Natural killer cell treated with Interleukin-12 subunit alpha and Interleukin-12 subunit beta and Interleukin-15 and Interleukin-18, amount 100 ng/mL, for 72 hours (primary cell): ENCODE measurements at places on chromosomes 4 and X. TPM values are rescaled to one million over a fixed set of nuclear protein-coding genes. Genes with fewer than 3 reads are reported as not detected.

GRCh38 chrX:35919536-35920309, at the start of gene CFAP47:
CFAP47 (plus strand) TSS chrX:35919734; CDS start chrX:35919800, 66 bp downstream.
- no peak within 1 kb of the TSS for H3K27ac ChIP-seq
- H3K27me3 ChIP-seq, result no peaks in the 10 kb centered on the region
- H3K36me3 ChIP-seq, result no peaks in the 10 kb centered on the region
- DNase-seq, result no peak
- no peak within 1 kb of the TSS for H3K4me3 ChIP-seq
- no peaks in the 10 kb centered on the region for H3K4me1 ChIP-seq

- no peaks in the 10 kb centered on the region for H3K4me1 ChIP-seq
- DNase-seq, result no peak
- H3K4me3 ChIP-seq, result no peak overlapping the region
- no peaks in the 10 kb centered on the region for H3K36me3 ChIP-seq
- H3K27me3 ChIP-seq, result peaks cover 3% of the 10 kb centered on the region
- H3K27ac ChIP-seq, result no peak overlapping the region
These were observed 52.3 kb downstream of the IL1RAPL2 start for GRCh38 chrX:104618106-104618895.

Gene ZNF185
- 0.48 TPM for total RNA-seq

DNA sequence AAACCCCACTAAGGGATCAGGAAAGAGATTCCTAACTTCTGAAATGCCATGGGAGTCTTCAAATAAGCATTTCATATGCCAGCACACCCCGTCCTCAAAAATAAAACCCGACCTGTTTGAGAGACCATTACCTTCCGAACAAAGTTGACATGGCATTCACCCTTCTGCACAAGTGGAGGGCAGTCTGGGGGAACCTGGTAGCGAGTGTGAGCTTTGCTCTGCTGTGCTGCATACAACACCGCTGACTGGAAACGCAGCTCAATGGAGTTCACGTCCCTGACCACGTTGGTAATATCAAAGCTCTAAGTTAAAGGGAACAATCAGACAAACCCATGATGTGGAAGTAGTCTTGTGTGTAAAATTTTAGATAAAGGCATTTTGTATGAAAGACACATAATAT, 38.0 kb downstream of the MANBA start:
- H3K27me3 ChIP-seq, result no peaks in the 10 kb centered on the region
- H3K36me3 ChIP-seq, result peaks cover 7% of the 10 kb centered on the region
- no peak overlapping the region for H3K27ac ChIP-seq
- DNase-seq, result no peak

- no peaks in the 10 kb centered on the region for H3K36me3 ChIP-seq
- H3K4me3 ChIP-seq, result no peak overlapping the region
- DNase-seq, result no peak
- H3K4me1 ChIP-seq, result no peaks in the 10 kb centered on the region
- no peak overlapping the region for H3K27ac ChIP-seq
- H3K27me3 ChIP-seq, result peaks cover 30% of the 10 kb centered on the region
These were observed 122.1 kb upstream of the DIPK2B start for GRCh38 chrX:45322820-45323219.

- no peak overlapping the region for H3K4me3 ChIP-seq
- peaks cover 4% of the 10 kb centered on the region for H3K4me1 ChIP-seq
- H3K27me3 ChIP-seq, result peaks cover 17% of the 10 kb centered on the region
- no peak overlapping the region for H3K27ac ChIP-seq
These were observed 45.5 kb upstream of the FAM241A start for GRCh38 chr4:112099701-112100297.

Gene PNMA5
- not detected for total RNA-seq

Gene ZNF330
- 32.4 TPM for total RNA-seq

GRCh38 chrX:114581528-114582263, 2.2 kb upstream of the HTR2C start:
- peaks cover 24% of the 10 kb centered on the region for H3K27me3 ChIP-seq
- H3K4me3 ChIP-seq, result no peak overlapping the region
- H3K36me3 ChIP-seq, result peaks cover 4% of the 10 kb centered on the region
- H3K4me1 ChIP-seq, result no peaks in the 10 kb centered on the region

Gene HCCS
- 26.9 TPM for total RNA-seq

DNA sequence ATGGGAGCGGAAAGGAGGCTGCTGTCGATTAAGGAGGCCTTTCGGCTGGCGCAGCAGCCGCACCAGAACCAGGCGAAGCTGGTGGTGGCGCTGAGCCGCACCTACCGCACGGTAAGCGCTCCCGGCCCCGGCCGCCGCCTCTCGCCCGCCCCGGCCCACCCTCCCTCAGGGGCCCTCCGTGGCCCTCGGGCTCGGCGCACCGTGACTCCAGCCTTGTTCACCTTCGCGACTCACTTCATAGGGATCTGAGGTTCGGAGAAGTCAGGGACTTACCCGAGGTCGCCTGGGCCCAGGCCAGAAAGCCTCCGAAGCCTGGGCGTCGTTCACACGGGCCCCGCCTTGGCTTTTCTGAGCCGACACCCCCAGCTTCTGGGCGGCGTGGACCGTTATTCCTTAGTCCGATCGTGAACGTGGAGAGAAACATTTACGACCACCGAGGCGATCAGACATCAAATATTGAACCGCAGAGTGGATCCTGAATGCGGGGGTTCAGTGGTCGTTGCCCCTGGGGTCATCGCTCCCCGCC, 362 bp downstream of the NCAPG start:
- H3K4me1 ChIP-seq, result peaks cover 35% of the 10 kb centered on the region
- peak overlapping the region; percentile 97 for H3K4me3 ChIP-seq
- peaks cover 15% of the 10 kb centered on the region for H3K36me3 ChIP-seq

- no peaks in the 10 kb centered on the region for H3K4me1 ChIP-seq
- no peak for DNase-seq
- H3K27ac ChIP-seq, result no peak overlapping the region
- no peaks in the 10 kb centered on the region for H3K36me3 ChIP-seq
These were observed 249.6 kb downstream of the AFAP1 start for GRCh38 chr4:7689773-7690693.

- H3K27ac ChIP-seq, result no peak overlapping the region
- peaks cover 4% of the 10 kb centered on the region for H3K27me3 ChIP-seq
- no peak overlapping the region for H3K4me3 ChIP-seq
These were observed 326.4 kb downstream of the DCHS2 start for GRCh38 chr4:154164931-154165839.

- DNase-seq, result no peak
- no peak overlapping the region for H3K4me3 ChIP-seq
- no peaks in the 10 kb centered on the region for H3K27me3 ChIP-seq
These were observed 189.0 kb upstream of the HCCS start for GRCh38 chrX:10922159-10922558.

DNA sequence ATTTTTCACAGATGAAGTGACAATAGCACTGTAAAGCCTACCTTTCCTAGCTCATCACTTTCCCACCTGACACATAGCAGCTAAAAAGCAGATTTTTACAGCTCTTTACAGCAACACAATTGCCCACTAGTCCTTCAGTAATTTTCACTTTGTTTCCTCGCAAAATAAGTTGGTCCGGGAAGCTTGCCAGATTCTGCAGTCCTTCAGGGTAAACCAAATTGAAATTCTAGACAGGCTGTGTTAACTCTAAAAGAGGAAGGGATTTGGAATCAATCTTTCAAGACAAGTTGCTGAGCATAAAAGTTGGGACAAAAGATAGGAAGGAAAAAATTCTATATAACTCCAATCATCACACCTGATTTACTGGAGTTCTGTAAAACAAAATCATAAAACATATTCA, 8.7 kb downstream of the C1QTNF7 start:
- no peak overlapping the region for H3K4me3 ChIP-seq
- H3K27me3 ChIP-seq, result no peaks in the 10 kb centered on the region
- H3K27ac ChIP-seq, result no peak overlapping the region
- H3K36me3 ChIP-seq, result peaks cover 4% of the 10 kb centered on the region

DNA sequence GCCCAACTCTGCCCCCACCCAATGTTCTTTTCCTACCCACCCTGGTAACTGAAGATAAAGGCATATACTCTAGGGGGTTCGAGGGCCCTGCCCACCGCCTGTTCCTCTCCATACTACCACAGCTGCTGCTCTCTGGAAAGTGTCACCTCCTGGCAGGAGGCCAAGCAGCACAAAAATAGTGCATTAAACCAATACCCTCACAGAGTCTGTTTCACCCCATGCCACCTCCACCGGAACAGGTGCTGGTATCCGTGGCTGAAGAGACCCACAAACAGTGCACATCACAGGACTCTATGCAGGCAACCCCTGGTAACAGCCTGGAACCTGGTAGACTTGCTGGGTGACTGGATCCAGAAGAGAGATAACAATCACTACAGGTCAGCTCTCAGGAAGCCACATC, 85.1 kb upstream of the CTSO start:
- no peak overlapping the region for H3K27ac ChIP-seq
- H3K36me3 ChIP-seq, result no peaks in the 10 kb centered on the region
- H3K4me3 ChIP-seq, result no peak overlapping the region
- H3K4me1 ChIP-seq, result no peaks in the 10 kb centered on the region
- no peak for DNase-seq

DNA sequence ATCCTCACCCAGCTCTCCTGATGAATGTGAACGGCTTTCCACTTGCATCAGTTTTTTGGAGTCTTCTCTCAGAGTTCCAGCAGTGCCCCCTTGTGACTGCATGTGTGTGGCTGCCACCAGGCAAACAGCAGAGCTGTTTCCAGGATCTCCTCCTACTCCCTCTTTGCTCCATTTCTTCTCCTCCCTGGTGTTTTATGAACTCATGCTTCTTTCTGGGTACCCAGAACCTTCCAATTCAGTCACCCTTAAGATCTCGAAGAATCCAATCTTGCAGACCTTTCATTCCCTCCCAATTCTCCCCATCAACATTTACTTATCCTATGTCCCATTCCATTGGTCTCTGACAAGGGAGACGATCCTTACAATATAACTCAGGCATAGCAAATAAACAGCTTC, 6.8 kb upstream of the TCEANC start:
- H3K4me1 ChIP-seq, result peaks cover 12% of the 10 kb centered on the region
- no peaks in the 10 kb centered on the region for H3K27me3 ChIP-seq
- DNase-seq, result no peak
- no peak overlapping the region for H3K4me3 ChIP-seq
- no peaks in the 10 kb centered on the region for H3K36me3 ChIP-seq

DNA sequence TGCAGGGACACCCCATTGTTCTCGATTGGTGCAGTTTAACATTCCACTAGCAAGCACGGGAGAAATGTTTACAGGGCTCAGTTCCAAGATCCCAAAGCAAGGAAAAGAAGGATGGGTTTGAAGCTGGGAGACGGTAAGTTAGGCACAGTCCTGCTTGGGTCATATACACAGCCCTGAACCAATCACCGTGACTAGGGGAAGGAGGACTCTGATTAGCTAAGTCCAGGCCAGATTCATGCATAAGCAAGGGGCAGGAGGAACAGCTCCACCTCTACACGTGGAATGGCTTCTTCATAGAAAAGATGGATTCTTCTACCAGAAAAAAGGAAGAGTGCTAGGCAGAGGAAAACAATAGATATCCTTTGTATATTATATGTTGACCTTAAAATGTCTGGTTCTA, 11.0 kb upstream of the EXOC1L start:
- H3K27ac ChIP-seq, result no peak overlapping the region
- no peak for DNase-seq
- no peaks in the 10 kb centered on the region for H3K36me3 ChIP-seq
- no peak overlapping the region for H3K4me3 ChIP-seq

DNA sequence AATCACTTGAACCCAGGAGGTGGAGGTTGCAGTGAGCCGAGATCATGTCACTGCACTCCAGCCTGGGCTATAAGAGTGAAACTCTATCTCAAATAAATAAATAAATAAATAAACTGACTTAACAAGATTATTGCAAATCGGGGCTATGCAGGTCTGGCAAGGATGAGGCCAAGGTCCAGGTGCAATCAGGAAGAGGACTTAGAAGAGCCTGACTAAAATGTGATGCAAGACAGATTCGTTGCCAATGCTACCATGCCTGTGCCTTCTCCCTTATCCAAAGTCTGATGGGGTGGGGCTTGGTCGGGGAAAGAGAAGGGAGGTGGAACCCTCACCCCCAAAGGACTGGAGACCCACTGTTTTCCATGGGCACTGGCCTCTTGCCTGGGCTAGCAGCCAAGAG, 14.7 kb downstream of the ZCCHC13 start:
- no peaks in the 10 kb centered on the region for H3K36me3 ChIP-seq
- no peak overlapping the region for H3K4me3 ChIP-seq
- DNase-seq, result no peak
- H3K4me1 ChIP-seq, result no peaks in the 10 kb centered on the region

DNA sequence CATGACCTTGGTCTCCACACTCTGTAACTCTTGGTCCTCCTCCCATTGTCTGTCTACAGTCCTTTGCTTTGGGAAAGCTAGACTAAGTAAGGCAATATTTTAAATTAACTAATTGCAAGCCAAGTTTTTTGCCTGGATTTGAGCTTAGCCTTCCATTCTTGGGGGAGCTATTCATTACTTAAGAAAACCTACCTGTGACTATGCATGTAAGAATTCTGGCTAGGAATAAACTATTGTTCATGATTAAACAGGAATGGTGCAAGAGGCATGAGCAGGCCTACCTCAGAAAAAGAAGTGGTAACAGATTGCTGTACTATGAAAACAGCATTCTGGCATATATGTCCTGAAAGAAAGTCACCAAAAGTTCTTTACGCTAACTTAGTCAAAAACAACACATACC, 309.4 kb downstream of the MAPK10 start:
- H3K4me1 ChIP-seq, result no peaks in the 10 kb centered on the region
- no peak for DNase-seq
- no peaks in the 10 kb centered on the region for H3K27me3 ChIP-seq
- H3K27ac ChIP-seq, result no peak overlapping the region

- H3K36me3 ChIP-seq, result no peaks in the 10 kb centered on the region
- DNase-seq, result no peak
- no peak overlapping the region for H3K4me3 ChIP-seq
- H3K27me3 ChIP-seq, result no peaks in the 10 kb centered on the region
These were observed 218.6 kb upstream of the FAM47A start for GRCh38 chrX:34350561-34351335.

- H3K36me3 ChIP-seq, result no peaks in the 10 kb centered on the region
- no peaks in the 10 kb centered on the region for H3K4me1 ChIP-seq
- H3K4me3 ChIP-seq, result no peak overlapping the region
- DNase-seq, result no peak
- H3K27ac ChIP-seq, result no peak overlapping the region
These were observed 232.1 kb upstream of the F9 start for GRCh38 chrX:139298437-139298836.

DNA sequence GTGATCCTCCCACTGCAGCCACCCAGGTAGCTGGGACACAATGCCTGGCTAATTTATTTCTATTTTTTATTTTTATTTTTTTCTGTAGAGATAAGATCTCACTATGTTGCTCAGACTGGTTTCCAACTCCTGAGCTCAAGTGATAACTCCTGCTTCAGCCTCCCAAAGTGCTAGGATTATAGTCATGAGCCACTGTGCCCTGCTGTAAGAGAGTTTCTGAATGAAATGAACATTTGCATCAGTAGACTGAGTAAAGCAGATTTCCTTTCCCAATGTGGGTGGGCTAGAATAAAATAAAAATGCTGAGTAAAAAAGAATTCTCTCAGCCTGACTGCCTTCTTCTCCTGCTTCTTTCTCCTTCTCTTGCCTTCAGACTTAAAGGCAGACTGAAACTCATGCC, 555.4 kb upstream of the PITX2 start:
- H3K4me3 ChIP-seq, result no peak overlapping the region
- H3K27me3 ChIP-seq, result no peaks in the 10 kb centered on the region
- no peaks in the 10 kb centered on the region for H3K4me1 ChIP-seq
- H3K36me3 ChIP-seq, result no peaks in the 10 kb centered on the region
- no peak overlapping the region for H3K27ac ChIP-seq
- DNase-seq, result no peak

- H3K4me1 ChIP-seq, result peaks cover 7% of the 10 kb centered on the region
- no peak for DNase-seq
- H3K27ac ChIP-seq, result no peak overlapping the region
- H3K27me3 ChIP-seq, result no peaks in the 10 kb centered on the region
These were observed 65.0 kb upstream of the DDX60 start for GRCh38 chr4:168383510-168383909.

Gene TMEM35A
- total RNA-seq, result not detected

Gene SH3RF1
- total RNA-seq, result 0.64 TPM
